ENCODE measurements at places on chromosomes 7 and 10.

GRCh38 chr10:97385565-97385964, 15.6 kb downstream of the RRP12 start:
- DNase-seq = no peak

DNA sequence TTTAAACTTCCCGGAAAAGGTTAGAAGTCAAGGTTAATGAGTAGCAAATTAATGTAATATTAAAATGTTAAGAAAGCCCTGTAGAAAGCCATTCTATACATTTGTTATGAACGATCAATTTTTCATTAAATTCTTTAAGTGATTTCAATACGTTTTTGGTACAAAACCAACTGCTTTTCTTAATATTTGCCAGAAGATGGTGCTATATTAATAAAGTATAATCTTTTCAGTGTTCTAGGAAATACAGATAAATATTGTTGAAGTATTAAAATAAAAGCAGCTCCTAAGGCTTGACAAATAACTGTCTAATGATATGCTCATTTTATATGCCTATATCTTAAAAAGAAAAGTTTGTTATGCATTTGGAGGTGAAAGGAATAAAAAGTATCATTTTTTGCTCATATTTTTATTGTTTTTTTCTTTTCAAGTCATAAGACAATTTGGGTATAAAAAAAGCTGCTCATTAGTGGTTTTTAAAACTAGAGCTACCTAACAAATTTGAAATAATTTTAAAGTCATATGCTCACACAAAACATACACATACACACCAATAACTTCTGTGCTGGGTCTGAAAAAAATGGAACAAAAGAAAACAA, 130.3 kb upstream of the POT1 start:
- DNase-seq = no peak

- DNase-seq = no peak
Measured at GRCh38 chr10:47076949-47077361, 165.7 kb downstream of the PTPN20 start.

- DNase-seq = no peak
Measured at GRCh38 chr7:45162311-45162845, 4.8 kb downstream of the RAMP3 start.

DNA sequence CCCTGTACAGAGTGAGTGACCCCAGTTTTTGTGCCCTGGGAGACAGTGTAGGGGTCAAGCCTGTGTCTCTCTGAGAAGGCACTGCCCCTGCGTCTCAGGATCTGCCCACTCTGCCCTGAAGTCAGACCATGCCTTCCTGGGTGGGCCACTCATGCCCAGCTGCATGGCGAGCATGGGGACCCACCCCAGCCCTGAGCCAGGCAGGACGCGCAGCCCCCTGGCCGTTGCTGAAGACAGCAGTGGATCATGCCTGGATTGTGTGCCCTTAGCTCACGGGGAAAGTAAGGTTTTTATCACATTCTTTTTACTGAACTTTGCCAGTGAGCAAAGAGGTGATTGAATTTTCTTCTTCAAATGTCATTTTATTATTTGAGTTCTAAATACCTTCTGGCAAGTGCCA, 66.2 kb downstream of the WDR37 start:
- no peak for DNase-seq

DNA sequence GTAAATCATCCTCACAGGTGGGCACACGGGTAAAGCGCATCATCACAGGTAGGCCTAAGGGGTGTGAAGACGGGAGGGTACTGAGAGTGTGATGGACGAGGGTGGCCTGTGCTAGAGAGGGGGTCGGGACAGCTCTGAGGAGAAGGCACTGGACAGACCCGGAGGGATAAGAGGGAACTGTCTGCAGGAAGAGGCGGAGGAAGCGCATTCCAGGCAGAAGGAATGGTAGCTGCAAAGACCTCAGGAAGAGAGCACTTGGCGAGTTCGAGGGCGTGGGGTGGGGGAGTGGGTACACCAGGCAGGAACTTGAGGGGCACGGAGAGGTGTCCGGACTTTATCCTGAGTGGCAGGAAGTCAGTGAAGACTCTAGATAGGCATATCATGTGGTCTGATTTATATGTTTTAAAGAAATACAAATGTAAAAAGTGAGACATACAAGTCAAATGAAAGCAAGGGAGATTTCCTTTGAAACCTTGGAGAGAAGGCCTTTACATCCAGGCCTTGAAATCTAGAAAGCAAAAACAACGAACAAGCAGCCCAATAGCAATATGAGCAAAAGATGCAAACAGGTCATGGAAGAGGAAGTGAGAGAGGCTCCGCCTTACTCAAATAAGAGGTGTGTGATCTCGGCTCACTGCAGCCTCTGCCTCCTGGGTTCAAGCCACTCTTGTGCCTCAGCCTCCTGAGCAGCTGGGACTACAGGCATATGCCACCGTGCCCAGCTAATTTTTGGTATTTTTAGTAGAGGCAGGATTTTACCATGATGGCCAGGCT, 3.6 kb downstream of the LHPP start:
- no peak for DNase-seq

DNA sequence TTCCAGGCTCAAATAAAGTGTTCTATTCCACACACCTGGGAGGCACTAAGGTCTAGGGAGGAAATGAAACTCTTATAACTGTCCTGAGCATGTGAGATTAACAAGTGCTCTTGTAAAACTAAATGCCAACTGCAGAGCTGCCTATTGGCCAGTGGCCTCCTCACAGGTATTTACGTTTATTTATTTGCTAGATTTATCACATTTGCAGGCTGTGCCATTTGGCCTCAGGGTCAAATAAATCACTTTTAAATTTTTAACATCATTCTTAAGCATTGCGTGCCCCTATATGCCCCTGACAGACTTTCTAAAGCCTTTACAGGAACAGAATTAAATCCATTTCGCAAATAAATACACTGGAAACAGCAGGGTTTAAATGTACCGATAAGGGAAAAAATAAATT, 381.8 kb upstream of the NFE2L3 start:
- no peak for DNase-seq
